ENCODE measurements at places on chromosomes 12 and 14. TPM values are rescaled to one million over a fixed set of nuclear protein-coding genes. Genes with fewer than 3 reads are reported as not detected.

GRCh38 chr14:93903342-93904184 lies 23.6 kb upstream of the FAM181A start:
- peak; percentile 58 for DNase-seq

DNA sequence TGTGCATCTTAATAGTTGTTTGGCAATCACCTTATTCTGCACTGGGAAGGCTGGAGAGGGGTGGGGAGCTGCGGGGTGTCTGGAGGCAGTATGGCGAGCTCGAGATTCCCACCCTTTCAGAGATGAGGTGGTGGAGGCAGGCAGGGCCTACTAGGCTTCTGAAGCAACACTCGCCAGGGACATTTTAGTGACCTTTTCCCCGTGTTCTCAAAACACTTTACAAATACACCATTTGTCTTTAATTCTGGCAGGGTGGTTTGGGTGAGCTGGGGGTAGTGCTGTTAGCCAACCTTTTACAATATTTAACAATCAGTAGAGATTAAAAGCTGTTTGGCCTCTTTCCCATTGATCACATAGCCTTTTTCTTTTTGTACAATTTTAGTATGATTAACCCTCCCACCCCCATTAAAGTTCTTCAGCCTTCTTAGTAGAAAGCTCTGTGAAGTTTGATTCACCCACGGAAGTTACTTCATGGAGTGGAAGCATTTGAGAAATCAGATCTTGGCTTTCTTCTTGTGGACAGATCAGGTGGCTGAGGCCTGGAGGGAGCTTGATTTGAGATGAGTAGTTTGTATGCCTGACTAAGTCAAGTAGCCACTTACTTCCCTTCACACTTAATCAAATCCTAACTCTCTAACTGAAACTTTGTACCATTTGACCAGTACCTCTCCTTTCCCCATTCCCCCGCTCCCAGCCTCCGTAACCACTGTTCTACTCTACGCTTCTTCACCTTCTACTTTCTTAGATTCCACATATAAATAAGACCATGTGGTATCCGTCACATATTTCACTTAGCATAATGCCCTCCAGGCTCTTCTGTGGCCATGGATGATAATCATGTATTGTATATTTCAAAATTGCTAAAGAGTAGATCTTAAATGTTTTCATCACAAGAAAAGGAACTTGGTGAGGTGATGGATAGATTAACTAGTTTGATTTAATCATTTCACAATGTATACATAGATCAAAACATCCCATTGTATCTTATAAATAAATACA lies 41.0 kb downstream of the TRAF3 start:
- no peak for DNase-seq

The CACNA1C gene
- 163 TPM for total RNA-seq

- no peak for DNase-seq
Observed at GRCh38 chr12:98939350-98939749, 294.3 kb downstream of the APAF1 start.

- DNase-seq: no peak
Observed at GRCh38 chr14:36767603-36768281, 106.1 kb downstream of the PAX9 start.

- no peak for DNase-seq
Observed at GRCh38 chr12:89752341-89752740, 43.7 kb upstream of the ATP2B1 start.

DNA sequence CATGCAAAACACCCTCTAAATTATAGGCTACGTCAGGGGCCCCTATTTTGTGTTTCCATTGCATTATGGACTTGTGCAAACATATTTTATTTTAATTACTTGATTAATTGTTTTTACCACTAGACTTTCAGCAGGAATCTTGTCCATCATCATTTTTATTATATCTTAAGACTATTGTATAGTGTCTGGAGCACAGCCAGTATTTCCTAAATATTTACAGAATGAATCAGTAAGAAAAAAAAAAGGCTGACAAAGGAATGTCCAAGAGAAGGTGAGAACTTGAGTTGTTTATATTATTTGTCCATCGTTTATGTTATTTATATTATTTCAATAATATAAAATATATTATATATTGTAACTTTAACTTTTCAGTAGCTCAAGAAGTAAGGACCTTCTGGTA lies 664.7 kb downstream of the SLC6A15 start:
- no peak for DNase-seq

DNA sequence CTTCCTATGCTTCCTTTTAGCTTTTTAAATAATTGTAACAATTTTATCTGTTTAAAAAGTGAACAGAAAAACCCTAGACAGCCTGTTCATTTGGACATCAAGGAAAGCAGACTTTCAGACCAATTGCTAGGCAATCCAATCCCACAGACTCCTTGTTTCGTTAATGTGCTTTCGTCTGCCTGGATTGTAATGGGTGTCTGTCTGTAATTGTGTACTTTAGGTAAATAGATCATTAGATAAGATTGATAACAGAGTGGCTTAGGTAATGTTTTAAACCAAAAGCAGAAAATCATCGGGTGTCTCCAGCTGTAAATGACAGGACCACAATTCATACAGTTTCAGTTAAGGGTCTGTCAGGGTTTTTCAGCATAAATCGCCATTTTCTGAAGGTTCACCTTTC lies 19.6 kb downstream of the CCDC60 start:
- no peak for DNase-seq

GRCh38 chr12:120249875-120250795 lies 15.4 kb downstream of the PXN start:
- DNase-seq: peak; percentile 96

DNA sequence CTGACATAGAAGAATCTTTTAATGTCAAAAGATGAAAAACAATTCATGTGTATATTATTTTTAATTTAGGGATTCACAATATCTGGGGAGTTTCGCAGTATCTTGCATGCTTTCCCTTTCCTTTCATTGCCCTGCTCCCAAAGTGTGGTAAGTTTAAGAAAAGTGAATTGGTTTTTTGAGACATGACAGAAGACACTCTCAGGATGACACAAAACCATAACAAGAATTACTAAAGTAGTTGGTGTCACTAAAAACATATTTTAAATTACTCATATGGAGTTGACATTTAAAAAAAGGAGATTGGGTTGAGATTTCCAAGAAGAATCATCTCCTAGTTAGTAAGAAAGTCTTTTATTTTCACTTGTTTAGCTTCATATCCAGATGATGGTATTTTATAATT lies 5.1 kb upstream of the PCNX1 start:
- no peak for DNase-seq

DNA sequence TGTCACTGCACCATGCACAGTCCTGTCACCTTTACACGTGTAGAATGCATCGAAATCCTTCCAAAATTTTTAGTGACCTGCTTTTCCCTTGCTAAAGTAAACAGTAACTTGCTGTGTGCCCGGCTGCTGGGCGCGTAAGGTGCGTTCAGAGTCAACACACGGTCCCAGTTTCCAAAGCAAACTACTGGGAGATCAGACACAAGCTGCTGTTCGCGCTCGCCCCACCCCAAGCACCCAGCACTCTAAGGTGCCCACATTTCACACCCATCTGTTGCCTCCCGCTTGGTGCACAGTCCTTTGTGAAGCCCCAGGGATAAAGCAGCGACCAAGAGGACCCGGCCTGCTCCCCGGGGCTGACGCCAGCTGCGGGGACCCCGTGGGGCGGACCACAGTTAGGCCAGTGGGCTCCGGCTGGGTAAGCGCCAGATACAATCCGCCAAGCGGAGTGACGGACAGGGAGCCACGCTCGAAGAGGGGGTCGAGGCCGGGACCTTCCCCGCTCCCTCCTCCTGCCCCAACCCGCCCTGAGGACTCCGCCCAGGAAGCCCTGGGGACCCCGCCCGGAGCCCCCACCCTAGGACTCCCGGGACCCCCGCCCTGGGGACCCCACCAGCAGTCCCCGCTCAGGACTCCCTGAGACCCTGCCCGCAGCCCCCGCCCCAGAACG lies 633 bp downstream of the STX2 start:
- peak; percentile 52 for DNase-seq

- DNase-seq: no peak
Observed at GRCh38 chr12:122834104-122834920, 945 bp upstream of the HIP1R start.

GRCh38 chr12:93777254-93777653 lies 100.1 kb downstream of the CRADD start:
- no peak for DNase-seq

DNA sequence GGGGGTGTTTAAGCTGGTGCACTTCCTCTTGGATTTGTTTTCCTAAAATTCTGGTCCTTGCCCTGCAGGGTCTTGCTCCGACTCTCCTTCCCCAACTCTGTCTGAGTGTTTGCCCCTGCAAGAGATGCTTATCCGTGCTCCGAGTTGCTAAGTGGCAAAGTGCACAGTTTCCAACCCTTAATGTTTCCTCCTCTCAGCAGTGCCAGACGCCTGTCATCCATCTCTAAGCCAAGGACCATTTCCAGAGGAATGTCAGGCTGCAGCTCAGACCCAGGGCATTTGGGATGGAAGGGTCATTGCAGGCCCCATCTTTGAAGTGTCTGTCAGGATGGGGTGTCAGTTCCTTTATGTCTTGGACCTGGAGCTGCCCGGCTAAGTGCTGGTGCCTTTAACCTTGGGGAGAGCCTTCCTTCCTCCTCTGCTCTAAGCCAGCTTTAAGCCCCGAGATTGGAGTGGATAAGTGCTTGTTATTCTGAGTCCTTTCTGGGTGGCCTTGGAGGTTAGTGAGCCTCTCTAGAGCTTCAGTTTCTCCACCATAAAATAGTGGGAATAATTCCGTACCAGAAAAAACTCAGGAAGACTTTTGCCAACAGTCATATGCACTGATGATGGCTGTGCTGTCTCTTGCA lies 15.0 kb downstream of the WNT5B start:
- no peak for DNase-seq

- no peak for DNase-seq
Observed at GRCh38 chr14:49940808-49941421, 48.0 kb downstream of the ARF6 start.

DNA sequence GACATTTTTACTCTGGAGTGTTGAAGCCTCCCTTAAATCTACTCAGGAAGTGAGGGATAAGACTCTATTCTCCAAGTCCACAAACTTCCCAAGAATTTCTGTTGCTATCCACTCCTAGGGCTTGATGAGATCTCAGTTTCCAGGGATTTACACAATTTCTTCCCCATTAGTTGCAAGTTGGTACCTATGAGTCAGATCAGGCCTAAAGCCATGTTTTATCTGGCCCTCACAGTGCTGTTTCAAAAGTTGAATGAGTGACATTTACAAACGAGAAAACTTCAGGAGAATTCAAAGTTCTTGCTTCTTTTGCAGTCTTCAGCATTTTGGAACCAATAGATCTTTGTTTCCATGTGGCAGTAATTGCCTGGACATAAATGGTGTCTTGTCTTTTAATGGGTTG lies 156.4 kb upstream of the SYT10 start:
- no peak for DNase-seq

The C12orf54 gene
- total RNA-seq: not detected

The DPPA3 gene
- not detected for total RNA-seq

- no peak for DNase-seq
Observed at GRCh38 chr12:60191676-60192359, 596.0 kb downstream of the SLC16A7 start.

GRCh38 chr12:109496306-109496705 lies 18.9 kb downstream of the UBE3B start:
- no peak for DNase-seq

The GAS2L3 gene
- total RNA-seq: 3.7 TPM

DNA sequence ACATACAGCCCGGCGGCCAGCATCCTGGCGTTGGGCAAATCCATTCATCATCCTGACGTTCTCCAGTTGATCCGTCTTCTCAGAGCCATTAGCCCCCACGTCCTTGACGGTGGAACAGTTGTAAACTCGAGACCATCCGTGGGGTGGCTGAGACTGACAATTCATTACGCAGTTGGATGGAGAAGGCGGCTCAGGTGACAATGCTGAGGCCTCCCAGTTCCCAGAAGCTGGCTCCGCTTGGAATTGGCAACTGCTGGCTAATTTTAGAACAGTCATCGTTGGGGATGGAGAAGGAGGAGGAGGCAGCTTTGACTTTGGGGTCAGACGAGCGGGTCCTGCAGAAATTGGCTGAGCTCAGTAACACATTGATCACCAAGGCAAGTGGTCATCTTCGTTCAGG lies 186.5 kb downstream of the PHETA1 start:
- DNase-seq: no peak

- peak; percentile 84 for DNase-seq
Observed at GRCh38 chr12:6647083-6647604, at the start of gene ACRBP. Gene ACRBP (minus strand): TSS chr12:6647432. CDS start chr12:6647366, 66 bp downstream.

The BDKRB2 gene
- 0.23 TPM for total RNA-seq

- no peak for DNase-seq
Observed at GRCh38 chr12:9864913-9865675, 4.1 kb downstream of the CLEC2B start.

- no peak for DNase-seq
Observed at GRCh38 chr12:117227000-117227653, 36.9 kb upstream of the FBXO21 start.

- DNase-seq: no peak
Observed at GRCh38 chr12:66176105-66176900, 6.5 kb upstream of the TMBIM4 start.

Data from right cardiac atrium (tissue), 5 donors.